Psoas muscle (tissue), 8 donors: ENCODE measurements at places on chromosomes 12 and 14. TPM values are rescaled to one million over a fixed set of nuclear protein-coding genes. Genes with fewer than 3 reads are reported as not detected.

The DPF3 gene
- 19.4 TPM for total RNA-seq

The CCNT1 gene
- total RNA-seq, result 29.1 TPM

The ACRBP gene
- 0.82 TPM for total RNA-seq

The CKB gene
- 44.9 TPM for total RNA-seq

The TMEM233 gene
- 11.6 TPM for total RNA-seq

The AKAP6 gene
- 113 TPM for total RNA-seq

The IFT43 gene
- 23.6 TPM for total RNA-seq

The TBPL2 gene
- total RNA-seq, result not detected

The TEDC1 gene
- total RNA-seq, result 1.1 TPM

The KCNC2 gene
- 0.99 TPM for total RNA-seq

The FGF6 gene
- 4.1 TPM for total RNA-seq

The EVL gene
- 25.0 TPM for total RNA-seq

The MYF6 gene
- 480 TPM for total RNA-seq

The MANSC4 gene
- not detected for total RNA-seq

The ESYT1 gene
- 40.6 TPM for total RNA-seq

The TMEM19 gene
- 29.7 TPM for total RNA-seq

The ERP27 gene
- 0.17 TPM for total RNA-seq

The KRT86 gene
- total RNA-seq, result not detected

The TRHDE gene
- 1.7 TPM for total RNA-seq

The RIPK3 gene
- total RNA-seq, result 1.2 TPM

The TCL1B gene
- not detected for total RNA-seq

The PYGL gene
- 18.9 TPM for total RNA-seq

The HOXC12 gene
- not detected for total RNA-seq

The EIF2S3B gene
- total RNA-seq, result 0.20 TPM

The AMIGO2 gene
- 0.55 TPM for total RNA-seq

The CLEC1B gene
- total RNA-seq, result not detected

The BTBD6 gene
- 56.9 TPM for total RNA-seq

The AKAP5 gene
- 0.13 TPM for total RNA-seq

The ZNF385A gene
- 85.8 TPM for total RNA-seq

The AICDA gene
- total RNA-seq, result not detected

The YY1 gene
- total RNA-seq, result 44.6 TPM

The IRAK3 gene
- 1.5 TPM for total RNA-seq

The A2ML1 gene
- not detected for total RNA-seq

The RASSF9 gene
- 1.9 TPM for total RNA-seq

The SIX1 gene
- total RNA-seq, result 45.5 TPM

The CLEC14A gene
- 20.2 TPM for total RNA-seq

The NOXRED1 gene
- 0.21 TPM for total RNA-seq

The KRT71 gene
- not detected for total RNA-seq

The CAPZA3 gene
- total RNA-seq, result not detected

The RNF212B gene
- not detected for total RNA-seq

The FAM90A1 gene
- total RNA-seq, result 0.58 TPM

The MYRFL gene
- not detected for total RNA-seq

The CMTM5 gene
- not detected for total RNA-seq

The KRT83 gene
- not detected for total RNA-seq

The KCTD10 gene
- 21.8 TPM for total RNA-seq

The TCL1A gene
- total RNA-seq, result 0.48 TPM
